ENCODE measurements at places on chromosomes 5 and 9.

- DNase-seq = no peak
Measured at GRCh38 chr5:5424736-5425135, 2.3 kb downstream of the ICE1 start.

- no peak for DNase-seq
Measured at GRCh38 chr9:1096155-1096964, 46.2 kb downstream of the DMRT2 start.

GRCh38 chr5:96616801-96617200, 45.4 kb upstream of the CAST start:
- DNase-seq = no peak

DNA sequence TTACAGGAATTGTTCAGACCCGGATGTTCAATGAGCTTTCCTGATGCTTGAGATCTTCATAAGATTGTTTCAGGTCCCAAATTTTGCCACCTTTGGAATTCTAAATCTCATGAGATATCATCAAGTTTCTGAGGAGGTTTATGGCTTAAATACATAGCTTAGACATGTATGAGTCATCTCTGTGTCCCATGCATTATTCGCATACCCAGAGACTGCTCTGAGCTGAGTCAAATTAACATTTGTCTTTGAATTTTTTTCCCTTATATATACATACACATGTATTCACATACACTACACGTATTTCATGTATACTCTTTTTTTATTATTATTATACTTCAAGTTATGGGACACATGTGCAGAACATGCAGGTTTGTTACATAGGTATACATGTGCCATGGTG, 744.6 kb downstream of the BRINP1 start:
- no peak for DNase-seq

DNA sequence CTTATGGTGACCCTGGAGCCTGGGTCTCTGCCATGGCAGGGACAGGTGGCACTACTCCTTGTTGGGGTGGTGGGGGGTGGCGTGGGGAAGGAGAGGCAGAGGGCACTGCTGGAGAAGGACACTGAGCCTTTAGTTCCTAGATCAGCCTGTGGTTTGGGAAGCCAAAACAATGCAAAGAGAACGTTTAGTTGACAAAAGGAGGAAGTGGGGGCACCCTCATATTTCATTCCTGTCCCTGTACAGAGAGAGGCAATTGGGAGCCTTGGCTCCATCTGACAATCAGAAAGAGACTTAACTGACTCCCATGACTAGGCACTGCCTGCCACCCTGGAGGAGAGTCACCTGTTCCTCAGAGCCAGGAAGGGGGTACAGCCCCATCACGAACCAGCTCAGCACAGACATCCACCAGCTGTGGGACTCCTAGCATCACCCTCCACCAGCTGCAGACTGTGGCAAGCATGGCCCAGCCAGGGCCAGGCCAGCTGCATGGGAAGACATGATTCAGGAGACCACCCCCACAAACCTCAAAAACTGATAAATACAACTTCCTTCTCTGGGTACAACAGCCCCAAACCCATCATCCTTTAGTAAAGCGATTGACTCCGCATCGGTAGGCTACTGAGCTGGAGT, 257.5 kb downstream of the HSPA4 start:
- no peak for DNase-seq

DNA sequence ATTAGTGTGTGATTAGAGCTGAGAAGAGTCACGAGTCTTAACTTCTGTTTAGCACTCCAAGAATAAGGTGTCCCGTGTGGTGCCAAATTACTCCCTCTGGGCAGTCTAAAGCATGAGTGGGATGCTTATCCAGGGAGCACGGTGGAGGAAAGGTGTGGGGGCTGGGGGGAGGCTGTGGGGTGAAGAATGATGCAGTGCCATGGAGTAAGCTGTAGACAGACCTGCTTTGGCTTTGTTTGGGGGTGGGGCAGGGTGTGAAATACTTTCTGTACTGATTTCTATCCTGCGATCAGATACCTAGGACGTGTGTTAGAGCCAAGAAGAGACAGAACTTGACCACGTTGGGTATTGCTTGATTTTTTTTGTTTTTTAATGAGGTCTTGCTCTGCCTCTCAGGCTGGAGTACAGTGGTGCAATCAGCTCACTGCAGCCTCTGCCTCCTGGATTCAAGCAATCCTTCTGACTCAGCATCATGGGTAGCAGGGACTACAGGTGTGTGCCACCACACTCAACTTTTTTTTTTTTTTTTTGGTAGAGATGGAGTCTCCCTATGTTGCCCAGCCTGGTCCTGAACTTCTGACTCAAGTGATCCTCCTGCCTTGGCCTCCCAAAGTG, 232.8 kb downstream of the MAN2A1 start:
- no peak for DNase-seq

GRCh38 chr5:20166456-20166855, 178.5 kb upstream of the CDH18 start:
- DNase-seq = no peak

GRCh38 chr5:81572201-81572600, 178.3 kb upstream of the ACOT12 start:
- DNase-seq = no peak

DNA sequence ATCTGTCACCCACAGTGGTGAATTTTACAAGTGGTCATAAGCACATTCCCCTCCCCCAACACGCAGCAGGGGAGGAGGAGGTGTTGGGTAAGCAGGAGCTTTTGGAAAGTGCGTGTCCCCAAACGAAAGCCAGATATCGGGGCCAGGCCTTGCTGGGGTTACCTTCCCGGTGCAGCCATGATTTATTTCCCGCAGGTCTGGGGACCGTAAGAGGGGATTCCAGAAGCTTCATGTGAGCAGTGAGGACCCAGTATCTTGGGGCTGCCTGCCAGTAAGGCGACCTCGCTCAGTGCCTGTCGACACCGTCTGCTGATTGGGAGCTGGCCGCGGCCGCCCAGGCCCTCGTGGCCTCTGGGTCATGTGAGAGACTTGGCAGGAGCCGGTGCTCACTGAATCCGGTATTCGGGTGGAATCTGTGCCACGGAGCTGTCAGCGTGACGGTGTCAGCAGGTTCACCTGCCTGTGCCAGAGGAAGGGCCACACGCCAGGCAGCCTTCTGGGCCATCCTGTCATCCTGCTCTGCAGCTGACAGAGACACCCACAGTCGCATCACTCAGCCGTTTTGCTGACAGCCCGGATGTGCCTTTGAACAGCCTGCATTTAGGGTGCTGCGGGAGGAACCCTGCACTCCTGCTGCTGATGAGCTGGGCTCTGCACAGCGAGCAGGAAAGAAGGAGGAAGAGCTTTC, 37.3 kb downstream of the SEC61B start:
- no peak for DNase-seq

- DNase-seq = no peak
Measured at GRCh38 chr5:57655228-57655627, 172.6 kb upstream of the ACTBL2 start.

DNA sequence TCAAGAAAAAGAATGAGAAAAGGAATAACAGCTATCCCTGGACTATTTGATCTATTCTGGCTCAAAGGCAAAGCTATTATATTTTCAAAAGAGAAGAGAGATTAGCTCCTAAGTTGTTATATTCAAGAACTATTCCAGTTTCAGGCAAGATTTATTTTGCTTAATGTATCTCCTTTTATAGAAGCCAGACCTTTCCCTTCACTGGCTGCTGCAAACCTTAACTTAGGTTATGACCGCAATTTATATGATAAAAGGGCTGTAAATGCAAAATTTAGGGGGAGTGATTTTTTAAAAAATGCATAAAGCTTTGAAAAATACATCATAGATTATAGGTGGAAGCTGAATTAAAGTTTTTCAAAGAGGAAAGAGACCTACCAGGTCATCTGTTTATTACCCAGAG, 97.8 kb downstream of the FBXL7 start:
- DNase-seq = no peak

DNA sequence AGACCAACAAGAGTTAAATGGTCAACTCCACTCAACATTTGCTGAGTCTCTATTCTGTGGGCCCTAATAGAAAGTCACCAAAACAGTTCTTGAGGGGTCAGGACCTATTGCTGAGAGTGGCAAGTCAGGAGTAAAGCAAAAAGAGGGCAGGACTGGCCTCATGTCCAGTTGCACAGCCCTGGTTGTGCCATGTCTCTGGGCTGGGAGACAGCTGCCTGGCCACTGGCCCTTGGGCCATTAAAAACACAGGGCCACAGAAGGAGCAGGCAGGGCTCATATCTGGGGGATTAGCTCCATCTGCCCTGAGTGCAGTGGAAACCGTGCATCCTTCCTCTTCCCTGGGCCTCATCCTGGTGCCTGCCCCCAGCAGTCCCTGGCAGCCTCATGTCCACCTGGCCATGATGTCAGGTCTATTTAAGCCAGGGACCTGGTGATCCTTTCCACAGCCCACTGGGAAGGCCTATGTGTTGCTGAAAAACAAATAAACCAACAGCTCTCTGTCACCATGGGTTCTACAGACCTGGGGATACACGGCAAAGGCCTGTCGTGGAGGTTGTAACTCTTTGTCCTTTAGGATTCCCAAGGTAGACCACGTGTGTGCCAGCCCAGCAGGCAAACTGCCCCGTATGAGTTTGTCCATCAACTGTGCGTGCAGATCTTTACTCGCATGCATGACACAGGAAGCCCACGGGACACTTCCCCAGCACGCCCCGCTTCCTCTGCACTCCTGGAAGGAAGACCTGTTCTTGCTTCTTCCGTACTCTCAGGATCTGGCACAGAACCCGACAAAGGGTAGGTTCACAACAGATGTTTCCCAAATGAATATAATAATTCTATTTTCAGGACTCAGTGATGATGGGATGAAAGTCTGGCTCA, 148.8 kb downstream of the MTX3 start:
- no peak for DNase-seq

DNA sequence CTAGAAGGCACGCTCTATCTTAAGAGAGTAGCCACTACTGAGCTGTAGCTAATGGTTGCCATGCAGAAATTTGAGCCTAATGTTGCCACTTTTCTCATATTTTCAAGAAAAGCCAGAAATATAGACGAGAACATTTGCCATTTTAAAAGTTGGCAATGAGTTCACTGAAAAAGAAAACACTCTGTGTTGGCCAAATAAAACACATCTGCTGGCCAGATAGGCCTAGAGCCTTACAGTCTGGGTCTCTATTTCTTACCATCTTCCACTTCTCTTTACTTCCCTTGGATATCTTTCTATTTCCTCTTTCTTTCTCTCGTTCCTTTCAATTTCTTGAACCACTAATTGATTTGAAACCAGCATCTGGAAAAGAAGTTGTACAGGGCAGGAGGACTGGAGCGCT, 36.6 kb upstream of the VCAN start:
- no peak for DNase-seq

All from T-helper 9 cell (primary cell).